ENCODE measurements at places on chromosomes 1 and 21. TPM values are rescaled to one million over a fixed set of nuclear protein-coding genes. Genes with fewer than 3 reads are reported as not detected.

The INAVA gene
- not detected for total RNA-seq

The AMIGO1 gene
- 8.7 TPM for total RNA-seq

The BATF3 gene
- 0.60 TPM for total RNA-seq

The UTS2 gene
- not detected for total RNA-seq

The PLA2G2C gene
- not detected for total RNA-seq

The TMEM51 gene
- 1.3 TPM for total RNA-seq

The LRRC38 gene
- total RNA-seq = 7.0 TPM

The REG4 gene
- not detected for total RNA-seq

The HMCN1 gene
- 6.5 TPM for total RNA-seq

The OR2T6 gene
- not detected for total RNA-seq

The GPR25 gene
- total RNA-seq = not detected

The C4BPB gene
- 0.25 TPM for total RNA-seq

The TMEM240 gene
- 1.3 TPM for total RNA-seq

The OR10J1 gene
- total RNA-seq = not detected

The FABP3 gene
- 2,603 TPM for total RNA-seq

The TRPM2 gene
- 0.69 TPM for total RNA-seq

The NFASC gene
- 1.8 TPM for total RNA-seq

The CACNA1E gene
- total RNA-seq = not detected

The PADI2 gene
- 198 TPM for total RNA-seq

The CGN gene
- not detected for total RNA-seq

The GRHL3 gene
- total RNA-seq = not detected

The FBXO2 gene
- 1.2 TPM for total RNA-seq

The EDARADD gene
- total RNA-seq = not detected

The KIAA0319L gene
- 46.9 TPM for total RNA-seq

The ATP1A2 gene
- 541 TPM for total RNA-seq

The S100A12 gene
- total RNA-seq = 2.8 TPM

The DYRK3 gene
- 1.4 TPM for total RNA-seq

The LPAR3 gene
- total RNA-seq = not detected

The RASSF5 gene
- 1.5 TPM for total RNA-seq

The PODN gene
- 9.4 TPM for total RNA-seq

The FMO1 gene
- total RNA-seq = not detected

The KIF26B gene
- 0.06 TPM for total RNA-seq

The FALEC gene
- total RNA-seq = not detected

The TEX38 gene
- total RNA-seq = not detected

The RPTN gene
- total RNA-seq = not detected

The SNIP1 gene
- 11.9 TPM for total RNA-seq

The PER3 gene
- 10.1 TPM for total RNA-seq

The IL20 gene
- 1.2 TPM for total RNA-seq

The ECM1 gene
- 4.6 TPM for total RNA-seq

The RUNX1 gene
- total RNA-seq = 230 TPM

The FCRL4 gene
- not detected for total RNA-seq

The C1QTNF12 gene
- 0.86 TPM for total RNA-seq

The CFHR5 gene
- total RNA-seq = not detected

The PEAR1 gene
- 3.8 TPM for total RNA-seq

The SYCP1 gene
- not detected for total RNA-seq

The CHIA gene
- total RNA-seq = not detected

The ZNF684 gene
- total RNA-seq = 1.2 TPM

The KDF1 gene
- not detected for total RNA-seq

The ACTA1 gene
- 20,625 TPM for total RNA-seq

The C1orf174 gene
- 14.6 TPM for total RNA-seq

The TBCE gene
- 25.1 TPM for total RNA-seq

The NUF2 gene
- 0.30 TPM for total RNA-seq

The LDLRAD1 gene
- not detected for total RNA-seq

The KCND3 gene
- total RNA-seq = 1.2 TPM
